ENCODE measurements at places on chromosomes 7 and 10.

GRCh38 chr10:71772832-71773220 lies 494 bp downstream of the VSIR start:
- peak overlapping the region; percentile 70 for H3K4me3 ChIP-seq
- no peaks in the 10 kb centered on the region for H3K27me3 ChIP-seq
- no peaks in the 10 kb centered on the region for H3K36me3 ChIP-seq
- DNase-seq: no peak
- H3K27ac ChIP-seq: no peak overlapping the region
- H3K4me1 ChIP-seq: peaks cover 11% of the 10 kb centered on the region

DNA sequence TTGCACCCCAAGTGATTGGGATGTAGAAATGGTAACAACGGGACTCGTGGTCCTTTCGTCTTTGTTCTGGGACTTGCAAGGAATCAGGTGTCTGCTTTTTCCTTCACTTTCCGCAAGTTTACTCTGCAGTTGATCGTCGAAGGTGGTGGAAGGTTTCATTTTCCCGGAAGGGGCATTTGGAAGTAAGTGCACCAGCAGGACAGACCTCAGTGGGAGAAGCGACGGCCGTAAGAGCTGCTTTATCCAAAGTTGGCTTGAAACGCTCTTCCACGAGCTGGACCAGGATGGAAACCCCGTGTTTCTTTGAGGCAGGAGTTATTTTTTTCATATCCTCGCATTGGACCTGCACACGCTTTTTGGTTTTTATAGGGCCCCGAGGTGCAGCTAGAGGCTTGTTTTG lies 1.2 kb downstream of the BRI3 start:
- peak overlapping the region; percentile 91 for H3K4me3 ChIP-seq
- peak overlapping the region; percentile 93 for H3K27ac ChIP-seq
- H3K36me3 ChIP-seq: peaks cover 3% of the 10 kb centered on the region
- H3K4me1 ChIP-seq: peaks cover 41% of the 10 kb centered on the region
- no peaks in the 10 kb centered on the region for H3K27me3 ChIP-seq
- no peak for DNase-seq

GRCh38 chr10:83343676-83344075 lies 795.6 kb upstream of the GHITM start:
- H3K4me1 ChIP-seq: peaks cover 12% of the 10 kb centered on the region
- DNase-seq: no peak
- no peak overlapping the region for H3K4me3 ChIP-seq

GRCh38 chr7:55280031-55280454 lies 85.1 kb upstream of the LANCL2 start:
- H3K4me3 ChIP-seq: no peak overlapping the region
- no peak for DNase-seq
- peaks cover 10% of the 10 kb centered on the region for H3K27me3 ChIP-seq

GRCh38 chr10:44397476-44398225 lies 12.8 kb upstream of the CXCL12 start:
- H3K4me1 ChIP-seq: peaks cover 55% of the 10 kb centered on the region
- H3K4me3 ChIP-seq: no peak overlapping the region

- peaks cover 10% of the 10 kb centered on the region for H3K27me3 ChIP-seq
- DNase-seq: no peak
- H3K4me3 ChIP-seq: no peak overlapping the region
- no peaks in the 10 kb centered on the region for H3K36me3 ChIP-seq
- H3K4me1 ChIP-seq: peaks cover 8% of the 10 kb centered on the region
Observed at GRCh38 chr7:51346126-51346525, 29.5 kb upstream of the COBL start.

DNA sequence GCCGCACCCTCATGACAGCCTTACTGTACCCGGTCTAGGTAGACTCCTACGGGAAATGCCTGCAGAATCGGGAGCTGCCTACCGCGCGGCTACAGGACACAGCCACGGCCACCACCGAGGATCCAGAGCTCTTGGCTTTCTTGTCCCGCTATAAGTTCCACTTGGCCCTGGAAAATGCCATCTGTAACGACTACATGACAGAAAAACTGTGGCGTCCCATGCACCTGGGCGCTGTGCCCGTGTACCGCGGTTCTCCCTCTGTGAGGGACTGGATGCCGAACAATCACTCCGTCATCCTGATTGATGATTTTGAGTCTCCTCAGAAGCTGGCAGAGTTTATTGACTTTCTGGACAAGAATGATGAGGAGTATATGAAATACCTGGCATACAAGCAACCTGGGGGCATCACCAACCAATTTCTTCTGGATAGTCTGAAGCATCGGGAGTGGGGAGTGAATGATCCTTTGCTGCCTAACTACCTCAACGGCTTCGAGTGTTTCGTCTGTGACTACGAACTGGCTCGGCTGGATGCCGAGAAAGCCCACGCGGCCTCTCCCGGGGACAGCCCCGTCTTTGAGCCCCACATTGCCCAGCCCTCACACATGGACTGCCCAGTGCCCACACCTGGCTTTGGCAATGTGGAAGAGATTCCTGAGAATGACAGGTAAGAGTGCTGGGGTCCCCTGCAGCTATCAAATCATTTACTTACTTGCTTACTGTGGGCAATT lies 8.5 kb upstream of the CHCHD1 start:
- H3K4me1 ChIP-seq: peaks cover 36% of the 10 kb centered on the region
- peaks cover 32% of the 10 kb centered on the region for H3K36me3 ChIP-seq
- peak overlapping the region; percentile 90 for H3K4me3 ChIP-seq
- no peak for DNase-seq

DNA sequence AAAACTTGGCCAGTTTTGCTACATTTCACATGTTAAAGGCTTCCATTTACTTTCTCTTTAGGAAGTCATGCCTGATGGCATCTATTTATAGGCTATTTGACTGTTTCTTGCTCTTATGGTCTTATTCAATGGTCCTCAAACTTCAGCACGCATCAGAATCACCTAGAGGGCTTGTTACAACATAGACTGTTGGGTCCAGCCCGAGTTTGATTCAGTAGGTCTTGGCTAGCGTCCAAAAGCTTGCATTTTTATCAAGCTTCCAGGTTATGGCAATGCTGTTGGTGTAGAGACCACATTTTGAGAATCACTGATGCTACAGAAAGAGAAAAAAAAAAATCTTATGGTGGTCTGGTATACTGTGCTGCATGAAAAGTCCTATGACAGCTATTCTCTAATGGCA lies 51.9 kb downstream of the MTPN start:
- no peak for DNase-seq
- H3K36me3 ChIP-seq: peaks cover 5% of the 10 kb centered on the region
- H3K4me1 ChIP-seq: peaks cover 40% of the 10 kb centered on the region
- H3K4me3 ChIP-seq: no peak overlapping the region
- H3K27ac ChIP-seq: no peak overlapping the region

DNA sequence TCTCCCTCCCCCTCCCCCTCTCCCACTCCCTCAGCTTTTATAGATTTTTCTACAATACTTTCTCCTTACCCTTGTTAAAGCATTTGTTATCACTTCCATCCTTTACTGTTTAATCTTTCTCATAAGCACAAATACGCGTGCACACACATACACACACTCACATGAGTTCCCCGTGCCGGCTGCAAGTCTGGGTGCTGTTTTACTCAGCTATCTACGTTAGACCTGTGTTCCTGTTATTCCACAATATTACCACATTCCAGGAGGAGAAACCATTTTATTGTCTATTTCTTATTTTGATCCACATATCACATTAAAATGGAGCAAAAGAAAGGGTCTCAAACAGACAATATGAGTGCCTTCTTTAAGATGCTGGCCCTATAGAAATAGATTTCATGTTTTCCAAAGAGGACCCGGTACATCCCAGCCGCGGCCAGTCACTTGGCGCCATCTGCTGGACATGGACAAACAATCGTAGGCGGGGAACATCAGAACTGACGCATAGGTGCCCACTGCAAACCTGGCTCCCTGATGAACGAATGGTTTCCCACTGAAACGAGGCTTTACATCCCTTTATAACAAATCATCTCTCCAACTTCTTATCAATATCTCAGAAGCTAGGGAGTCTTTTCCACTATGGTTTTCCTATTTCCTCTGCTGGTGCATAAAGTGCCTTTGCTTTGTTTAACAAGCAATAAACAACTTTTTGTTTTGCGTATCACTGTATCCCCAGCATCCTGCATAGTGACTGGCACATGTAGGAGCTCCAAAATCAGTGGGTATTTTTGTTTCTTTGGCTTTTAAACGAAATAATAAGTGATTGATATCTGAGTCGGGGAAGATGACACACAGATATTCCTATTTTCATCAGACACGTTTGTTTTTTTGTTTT lies 25.2 kb upstream of the OPTN start:
- peaks cover 9% of the 10 kb centered on the region for H3K4me1 ChIP-seq
- peak; percentile 81 for DNase-seq
- no peak overlapping the region for H3K4me3 ChIP-seq
- no peaks in the 10 kb centered on the region for H3K27me3 ChIP-seq
- H3K27ac ChIP-seq: no peak overlapping the region

- peaks cover 34% of the 10 kb centered on the region for H3K4me1 ChIP-seq
- H3K36me3 ChIP-seq: peaks cover 1% of the 10 kb centered on the region
- no peak overlapping the region for H3K4me3 ChIP-seq
- no peak for DNase-seq
Observed at GRCh38 chr7:43076189-43076605, 36.2 kb upstream of the HECW1 start.

GRCh38 chr10:10677479-10677878 lies 340.2 kb upstream of the CELF2 start:
- peaks cover 4% of the 10 kb centered on the region for H3K36me3 ChIP-seq
- H3K27ac ChIP-seq: no peak overlapping the region
- peaks cover 3% of the 10 kb centered on the region for H3K4me1 ChIP-seq
- peak; percentile 57 for DNase-seq
- H3K4me3 ChIP-seq: no peak overlapping the region

DNA sequence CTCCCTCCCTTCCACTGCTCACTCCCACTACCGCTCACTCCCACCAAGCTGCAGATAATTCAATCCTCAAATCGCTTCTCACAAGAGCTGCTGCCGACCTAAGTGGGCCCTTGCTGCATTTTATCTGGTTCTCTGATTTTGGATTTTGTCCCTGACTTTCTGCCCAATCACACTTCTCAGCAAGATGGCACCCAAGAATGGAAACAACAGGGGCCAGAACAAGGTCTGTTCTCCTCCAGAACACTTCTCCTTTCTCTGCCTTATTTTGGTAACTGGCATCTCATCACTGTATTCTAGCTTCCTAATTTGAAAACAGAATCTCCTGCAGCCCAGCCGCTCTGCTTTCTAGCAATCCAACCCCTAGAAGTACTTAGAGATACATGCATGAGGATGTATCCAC lies 172.8 kb downstream of the GRID1 start:
- H3K27ac ChIP-seq: no peak overlapping the region
- no peaks in the 10 kb centered on the region for H3K4me1 ChIP-seq
- no peak overlapping the region for H3K4me3 ChIP-seq
- peaks cover 58% of the 10 kb centered on the region for H3K27me3 ChIP-seq

- no peak overlapping the region for H3K4me3 ChIP-seq
- H3K27me3 ChIP-seq: peaks cover 55% of the 10 kb centered on the region
- peaks cover 1% of the 10 kb centered on the region for H3K4me1 ChIP-seq
- no peak overlapping the region for H3K27ac ChIP-seq
- no peak for DNase-seq
Observed at GRCh38 chr7:100728196-100728595, 5.2 kb upstream of the ZAN start.

Measured in mesothelial cell of epicardium (in vitro differentiated cells).